ENCODE measurements at places on chromosomes 2 and 18. TPM values are rescaled to one million over a fixed set of nuclear protein-coding genes. Genes with fewer than 3 reads are reported as not detected.

EN1 gene
- total RNA-seq = not detected

GAL3ST2 gene
- not detected for total RNA-seq

ZNG1B gene
- total RNA-seq = 29.1 TPM

CFAP65 gene
- total RNA-seq = 0.27 TPM

MOGAT1 gene
- not detected for total RNA-seq

AKAIN1 gene
- total RNA-seq = not detected

MAPRE3 gene
- total RNA-seq = 29.0 TPM

IL36RN gene
- 0.14 TPM for total RNA-seq

GREB1 gene
- 14.5 TPM for total RNA-seq

LAMA3 gene
- total RNA-seq = 0.50 TPM

RIT2 gene
- total RNA-seq = not detected

RAD51AP2 gene
- total RNA-seq = 0.10 TPM

YPEL5 gene
- total RNA-seq = 162 TPM

RAB31 gene
- 88.7 TPM for total RNA-seq

IL18R1 gene
- 2.4 TPM for total RNA-seq

PTCD3 gene
- 61.7 TPM for total RNA-seq

FOXD4L1 gene
- total RNA-seq = not detected

GPR35 gene
- total RNA-seq = 0.82 TPM

LBH gene
- total RNA-seq = 63.7 TPM

AMER3 gene
- not detected for total RNA-seq

RAB6C gene
- total RNA-seq = 0.14 TPM

UGT1A5 gene
- total RNA-seq = not detected

TIA1 gene
- total RNA-seq = 104 TPM

RFX8 gene
- total RNA-seq = not detected

PIEZO2 gene
- total RNA-seq = 5.3 TPM

CABLES1 gene
- total RNA-seq = 12.2 TPM

UGT1A8 gene
- total RNA-seq = not detected

C2orf81 gene
- total RNA-seq = 2.1 TPM

ZNF521 gene
- 48.0 TPM for total RNA-seq

IL1R1 gene
- total RNA-seq = 6.9 TPM

ACMSD gene
- not detected for total RNA-seq

TCF23 gene
- total RNA-seq = not detected

NR4A2 gene
- 1.3 TPM for total RNA-seq

AOX1 gene
- 3.4 TPM for total RNA-seq

Data from astrocyte (in vitro differentiated cells and primary cell).